ENCODE measurements at places on chromosomes 13 and 19.

DNA sequence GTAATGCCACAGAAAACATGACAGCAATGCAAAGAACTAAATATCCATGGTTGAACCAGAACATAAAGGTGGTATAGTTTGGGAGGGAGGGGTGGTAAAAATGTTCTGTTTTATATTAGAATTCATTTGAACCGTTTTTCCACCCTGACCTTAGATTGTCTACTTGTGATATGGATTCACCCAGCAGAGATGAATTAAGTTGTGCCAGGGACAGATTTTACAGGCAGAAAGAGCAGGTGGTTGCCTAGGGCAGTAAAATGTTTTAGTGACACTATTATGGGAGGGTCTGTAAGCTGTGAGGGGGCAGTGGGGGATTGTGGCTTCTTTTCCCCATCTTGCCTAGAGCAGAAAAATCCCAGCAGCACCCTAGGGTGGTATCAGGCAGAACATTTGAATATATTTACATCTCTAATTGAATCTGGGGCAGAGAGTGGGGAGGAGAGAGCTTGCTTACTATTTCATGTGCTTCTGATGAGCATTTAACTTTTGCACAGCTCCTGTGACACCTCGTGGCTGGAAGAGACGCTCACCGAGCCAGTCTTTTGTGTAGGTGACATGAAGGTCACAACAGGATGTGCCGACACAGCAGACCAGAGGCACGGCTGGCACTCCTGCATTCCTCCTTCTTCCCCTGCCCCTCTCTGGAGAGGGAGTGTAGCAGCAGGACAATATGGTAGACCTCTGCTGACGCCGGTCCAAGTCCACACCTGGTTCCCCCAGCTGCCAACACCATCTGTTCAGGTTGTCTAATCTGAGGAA is 452.3 kb downstream of the IRS2 start:
- no peak for DNase-seq

DNA sequence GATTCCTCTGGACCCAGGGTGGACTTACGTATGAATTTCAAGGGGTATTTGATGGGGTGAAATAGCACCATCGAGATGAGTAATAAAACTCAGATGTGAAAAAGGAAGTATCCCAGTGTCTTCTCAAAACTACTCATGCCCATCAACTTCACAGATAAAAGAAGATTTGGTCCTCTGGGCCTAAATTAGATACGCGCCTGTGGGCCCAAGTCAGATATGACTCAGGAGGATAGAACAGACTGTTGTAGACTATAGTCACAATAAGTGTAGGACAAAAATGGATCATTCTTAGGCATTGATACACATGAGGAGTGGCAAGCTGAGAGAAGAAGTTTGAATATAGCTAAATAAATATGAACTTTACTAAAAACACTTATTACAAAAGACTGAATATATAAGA is 2438.8 kb downstream of the PCDH9 start:
- no peak for DNase-seq

- no peak for DNase-seq
Observed at GRCh38 chr13:74465271-74465670, 331.1 kb upstream of the KLF12 start.

GRCh38 chr13:106656186-106656585 is 88.2 kb upstream of the ARGLU1 start:
- DNase-seq = no peak

DNA sequence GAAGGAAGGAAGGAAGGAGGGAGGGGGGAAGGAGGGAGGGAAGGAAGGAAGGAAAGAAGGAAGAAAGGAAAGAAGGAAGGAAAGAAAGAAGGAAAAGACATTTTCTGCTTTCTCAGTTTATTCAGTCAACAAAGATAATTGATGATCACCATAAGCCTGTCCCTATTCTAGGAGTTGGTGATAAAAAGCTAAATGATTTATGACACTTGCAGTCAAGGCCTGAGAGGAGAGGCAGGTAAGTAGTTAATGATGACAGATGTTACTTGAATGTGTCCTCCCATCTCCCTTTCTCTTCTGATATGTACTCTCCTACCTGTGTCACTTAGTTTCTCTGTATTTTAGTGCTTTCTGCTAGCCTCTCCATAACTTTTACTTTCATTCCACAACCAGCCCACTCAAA is 141.3 kb downstream of the SLITRK6 start:
- no peak for DNase-seq

DNA sequence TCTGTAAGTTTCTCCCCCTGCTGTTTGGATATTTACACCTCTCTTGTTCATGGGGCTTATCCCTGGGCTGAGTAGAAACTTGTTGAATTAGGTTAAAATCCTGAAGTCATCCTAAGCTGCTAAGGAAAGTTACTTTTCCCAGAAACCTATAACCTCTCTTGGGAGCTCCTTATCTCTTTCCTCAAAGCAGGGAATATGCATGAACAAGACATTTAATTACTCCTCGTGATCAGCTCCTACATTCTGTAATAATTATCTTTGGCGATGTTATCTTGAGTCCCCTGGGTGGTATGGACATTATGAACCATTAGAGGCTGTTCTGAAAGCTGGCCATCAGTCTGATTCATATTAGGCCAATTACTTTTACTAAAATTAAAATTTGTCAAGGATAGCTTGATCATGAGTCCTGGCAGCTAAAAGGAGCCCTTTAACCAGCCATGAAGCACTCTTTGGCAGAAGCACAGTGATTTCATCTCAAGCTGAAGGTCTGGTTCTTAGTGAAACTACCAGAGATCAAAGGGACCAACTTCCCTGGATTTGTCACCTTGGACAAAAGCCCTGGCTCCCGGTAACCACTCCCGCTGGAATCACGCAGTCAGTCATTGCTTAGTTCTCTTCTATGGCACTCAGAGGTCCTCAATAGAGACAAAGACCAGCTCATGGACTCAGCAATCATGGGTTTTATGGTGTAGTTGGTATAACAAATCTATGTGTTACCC is 811.8 kb downstream of the UQCRFS1 start:
- DNase-seq = no peak

DNA sequence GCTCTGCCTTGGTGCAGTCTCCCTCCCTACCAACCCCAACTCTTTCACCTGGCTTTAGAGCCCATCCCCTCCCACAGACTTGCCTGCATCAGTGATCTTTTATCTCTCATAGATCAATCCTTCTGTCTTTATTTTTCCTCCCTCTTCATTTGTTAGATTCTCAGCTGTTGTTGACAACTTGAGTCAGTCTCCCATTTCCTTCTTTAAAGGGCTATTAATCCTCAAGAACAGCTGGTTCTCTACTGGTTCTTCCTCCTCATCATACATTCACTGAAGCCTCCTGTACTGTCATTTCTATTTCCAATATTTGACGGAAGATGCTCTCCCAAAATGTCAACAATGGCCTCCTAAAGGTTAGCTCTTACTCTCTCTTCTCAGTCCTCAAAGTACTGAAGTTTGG is 408.2 kb downstream of the TBC1D4 start:
- no peak for DNase-seq

DNA sequence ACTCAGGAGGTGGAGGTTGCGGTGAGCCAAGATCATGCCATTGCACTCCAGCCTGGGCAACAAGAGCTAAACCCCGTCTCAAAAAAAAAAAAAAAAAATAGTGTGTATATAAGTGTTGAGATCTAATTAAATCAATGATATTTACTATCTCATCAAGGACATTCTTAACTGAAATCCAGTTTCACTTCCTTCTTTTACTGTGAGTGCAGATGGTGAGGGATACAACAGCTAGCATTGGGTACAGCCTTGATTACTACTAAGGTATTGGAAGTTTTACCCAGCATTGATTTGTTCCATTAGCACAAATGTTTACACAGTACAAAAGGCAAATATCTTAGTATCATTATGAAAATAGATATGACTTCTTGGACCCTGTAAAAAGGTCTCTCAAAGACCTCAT is 546.6 kb downstream of the KCTD12 start:
- DNase-seq = no peak

DNA sequence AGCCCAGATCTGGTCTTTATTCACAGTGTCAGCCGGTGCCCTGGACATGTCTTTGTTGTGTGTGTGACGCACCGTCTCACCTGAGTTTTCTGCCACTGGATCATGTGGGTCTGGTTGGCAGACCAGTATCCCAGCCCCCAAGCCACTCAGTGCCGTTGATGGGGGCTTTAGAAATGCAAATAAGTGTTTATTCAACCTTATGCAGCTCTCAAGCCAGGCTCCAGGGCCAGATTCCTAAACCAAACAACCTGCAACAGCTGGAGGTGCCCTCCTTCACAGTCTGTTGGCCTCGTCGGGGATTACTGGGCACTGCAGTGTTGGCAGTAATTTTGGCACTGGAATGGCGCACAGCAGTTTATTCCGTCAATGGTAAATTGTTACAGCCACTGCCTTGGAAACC is 21.6 kb downstream of the FAM124A start:
- DNase-seq = no peak
